ENCODE measurements at places on chromosomes 5 and 9.
A peak's percentile ranks its signal among the peaks of the same experiment; 100 is the strongest.

GRCh38 chr5:97838214-97838613 lies 655.2 kb upstream of the RIOK2 start:
- DNase-seq = no peak

- no peak for DNase-seq
Measured at GRCh38 chr5:180364306-180364856, 11.2 kb upstream of the GFPT2 start.

- DNase-seq = peak; percentile 2
Measured at GRCh38 chr5:181281077-181281983, 20.4 kb upstream of the TRIM52 start.

- no peak for DNase-seq
Measured at GRCh38 chr5:96279801-96280542, 153.1 kb downstream of the PCSK1 start.

DNA sequence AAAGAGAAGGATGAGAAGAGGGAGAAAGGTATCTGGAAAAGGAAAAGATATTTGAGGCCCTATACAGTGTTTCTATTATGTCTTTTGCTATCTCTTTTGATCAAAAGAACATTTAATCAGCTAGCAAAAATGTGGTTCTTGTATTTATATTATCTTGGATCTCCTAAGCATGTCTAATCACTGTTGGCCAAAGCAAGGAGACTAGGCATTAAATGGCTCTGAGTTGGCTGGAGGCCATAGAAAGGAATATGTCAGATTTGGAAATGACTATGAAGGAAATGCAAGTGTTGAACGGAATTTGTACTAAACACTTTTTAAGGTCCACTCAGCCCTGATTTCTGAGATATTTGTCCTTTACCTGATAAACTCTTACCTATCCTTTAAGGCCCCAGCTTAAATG lies 22.4 kb upstream of the THG1L start:
- no peak for DNase-seq

- DNase-seq = peak; percentile 33
Measured at GRCh38 chr5:112210430-112211005, 208.6 kb downstream of the EPB41L4A start.

DNA sequence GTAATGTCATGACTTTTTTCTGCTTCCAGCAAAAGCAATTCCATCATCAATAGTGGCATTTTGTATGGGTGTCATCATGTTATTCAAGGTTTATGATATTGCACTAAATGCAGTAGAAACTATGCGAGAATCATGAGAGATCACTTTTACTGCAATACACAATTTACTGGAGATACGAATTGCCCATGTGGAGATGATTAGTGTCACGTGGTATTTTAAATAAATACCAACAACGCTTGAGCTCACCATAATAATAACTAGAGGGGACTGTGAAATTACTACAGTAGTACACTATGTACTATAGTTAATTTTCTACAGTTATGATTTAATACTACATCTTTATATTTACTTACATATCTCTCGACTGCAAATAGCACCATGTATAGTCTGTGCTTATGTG lies 49.7 kb downstream of the FAM174A start:
- DNase-seq = no peak

DNA sequence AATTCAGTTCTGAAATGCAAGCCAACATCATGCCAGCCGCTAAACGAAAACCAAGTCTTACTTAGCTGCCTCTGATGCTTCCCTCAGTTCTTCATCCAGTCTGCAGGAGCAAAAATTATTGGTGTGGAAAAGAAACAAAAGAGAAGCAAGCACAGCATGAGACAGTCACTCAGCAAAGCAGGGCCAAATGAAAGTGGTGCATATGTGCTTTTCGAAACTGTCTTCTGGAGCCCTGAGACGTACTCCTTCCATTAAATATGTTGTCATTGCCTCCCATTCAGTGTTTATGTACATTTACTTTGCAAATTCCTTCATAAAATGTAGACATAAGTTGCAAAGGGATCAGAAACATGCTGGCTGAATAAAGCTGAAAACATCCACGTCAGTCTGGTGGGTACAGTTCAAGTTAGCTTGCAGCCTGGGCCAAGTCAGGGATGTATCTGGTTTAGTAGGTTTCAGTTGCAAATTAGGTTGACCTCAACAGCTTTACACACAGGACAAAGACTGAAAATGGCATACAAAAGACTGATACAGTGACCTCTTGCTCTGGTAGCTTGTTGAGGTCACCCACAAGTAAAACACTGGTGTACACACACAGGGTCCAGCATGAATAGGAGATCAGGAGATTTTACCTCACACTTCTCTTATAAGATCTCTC lies 139.7 kb upstream of the PCA3 start:
- DNase-seq = no peak

DNA sequence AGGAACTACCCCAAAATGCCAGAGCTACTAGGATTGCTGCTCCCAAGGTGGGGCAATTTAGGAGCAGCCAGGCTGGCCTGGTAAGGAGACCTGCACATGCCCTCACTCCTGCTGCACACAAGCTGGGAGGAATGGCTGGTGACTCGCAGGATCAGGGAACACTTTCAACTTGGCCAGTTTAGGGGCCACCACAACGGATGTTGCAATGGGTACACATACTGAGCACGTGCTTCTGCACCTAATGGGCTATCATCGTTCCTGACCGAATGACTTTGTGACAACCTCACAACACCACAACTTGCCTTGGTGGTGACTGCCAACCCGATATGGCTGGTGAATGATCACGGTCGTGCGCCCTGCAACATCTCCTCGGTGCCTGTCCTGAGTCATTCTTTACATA lies 172.0 kb downstream of the ROR2 start:
- no peak for DNase-seq

DNA sequence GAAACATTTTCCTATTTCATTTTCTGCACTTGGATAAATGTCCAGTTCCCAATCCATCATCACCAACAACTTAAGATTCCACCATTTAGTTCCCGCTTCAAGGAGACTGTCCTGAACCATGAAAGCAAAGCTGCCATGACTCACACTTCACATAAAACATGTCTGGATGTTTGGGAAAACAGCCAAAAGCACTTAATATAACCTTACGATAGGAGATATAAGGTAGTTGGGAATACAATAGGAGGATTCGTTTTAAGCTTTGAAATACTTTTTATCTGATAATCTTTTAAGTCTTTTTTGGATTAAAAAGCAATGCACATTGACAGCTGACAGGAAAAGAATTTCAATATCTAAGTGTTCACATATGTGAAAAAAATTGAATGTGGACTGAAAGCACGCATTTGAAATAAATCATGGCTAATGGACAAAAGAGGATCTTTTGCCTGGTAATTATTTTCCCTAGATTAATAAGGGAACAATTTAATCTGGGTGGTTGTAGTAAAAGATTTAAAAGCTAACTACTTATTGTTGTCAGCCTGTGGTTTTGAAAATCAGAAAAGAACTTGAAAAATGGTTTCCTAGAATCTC lies 17.3 kb upstream of the TGFBI start:
- DNase-seq = no peak

DNA sequence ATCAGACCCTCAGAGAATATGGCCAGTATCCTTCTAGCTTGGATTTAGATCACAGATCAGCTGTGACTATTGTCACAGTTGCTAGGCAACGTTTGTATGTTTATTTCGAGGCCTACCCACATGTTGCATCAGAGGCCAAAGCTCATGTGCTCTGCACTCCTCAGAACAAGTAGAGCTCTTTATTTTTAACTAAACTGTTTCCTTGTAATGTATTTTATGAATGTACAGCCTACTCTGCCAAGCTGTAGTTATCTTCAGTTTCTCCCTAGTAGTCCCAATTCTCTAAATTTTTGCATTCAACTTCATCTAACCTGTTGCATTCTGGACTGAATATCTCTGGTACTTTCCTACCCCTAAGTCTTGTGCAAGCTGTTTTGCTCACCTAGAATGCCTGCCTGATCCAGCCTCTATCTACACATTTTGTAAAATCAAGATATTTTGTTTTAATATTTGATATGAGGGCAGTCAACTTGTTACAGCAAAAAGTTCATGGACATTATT lies 52.8 kb downstream of the CAST start:
- DNase-seq = peak; percentile 52

- no peak for DNase-seq
Measured at GRCh38 chr5:126490167-126490940, 67.1 kb downstream of the GRAMD2B start.

DNA sequence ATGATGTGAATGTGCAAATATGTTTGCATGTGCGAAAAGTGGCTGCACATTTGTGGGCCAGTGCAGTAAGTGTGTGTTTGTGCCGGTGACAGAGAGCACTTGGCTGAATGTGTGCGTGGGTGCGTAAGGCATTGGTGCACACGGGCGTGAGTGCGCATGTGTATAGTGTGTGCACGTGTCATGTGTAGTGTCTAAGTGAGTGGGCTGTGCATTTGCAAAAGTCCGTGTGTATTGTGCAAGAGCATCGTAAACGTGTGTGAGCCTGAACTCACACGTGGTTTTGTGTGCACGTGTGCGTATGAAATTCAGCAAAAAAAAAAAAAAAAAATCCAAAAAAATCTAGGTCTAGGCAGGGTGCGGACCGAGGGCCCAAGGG lies 6.5 kb upstream of the EBF1 start:
- peak; percentile 77 for DNase-seq

- no peak for DNase-seq
Measured at GRCh38 chr9:113258282-113258681, 17.1 kb downstream of the CDC26 start.

- no peak for DNase-seq
Measured at GRCh38 chr5:124705577-124705976, 40.9 kb downstream of the ZNF608 start.

- no peak for DNase-seq
Measured at GRCh38 chr5:177339107-177339638, 12.3 kb downstream of the LMAN2 start.

DNA sequence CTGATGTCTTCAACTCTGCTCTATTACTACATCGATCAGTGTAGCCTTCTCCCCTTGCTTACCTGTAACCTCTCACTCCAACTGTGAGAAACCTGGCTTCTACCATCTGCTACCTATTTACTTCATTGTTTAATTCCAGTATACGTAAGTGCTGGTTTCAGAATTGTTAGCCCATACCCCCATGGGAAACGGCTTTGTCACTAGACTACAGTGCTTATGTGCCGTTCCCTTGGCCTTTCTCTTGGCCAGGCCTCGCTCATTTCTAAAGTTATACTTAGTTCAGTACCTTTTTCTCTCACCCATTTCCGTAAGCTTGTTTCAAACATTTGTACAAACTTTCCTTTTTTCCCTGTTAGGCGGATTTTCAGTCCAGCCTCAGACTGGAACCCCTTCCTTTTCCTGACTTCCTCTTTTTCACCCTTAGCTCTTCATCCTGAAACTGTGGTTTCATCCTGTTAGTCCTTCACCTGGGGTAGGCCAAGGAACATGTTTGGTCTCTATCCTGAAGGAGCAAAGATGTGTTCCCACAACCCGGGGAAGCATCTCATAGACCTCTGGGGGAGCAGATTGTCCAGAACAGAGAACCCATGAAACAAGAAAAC lies 21.7 kb downstream of the ALG2 start:
- no peak for DNase-seq

DNA sequence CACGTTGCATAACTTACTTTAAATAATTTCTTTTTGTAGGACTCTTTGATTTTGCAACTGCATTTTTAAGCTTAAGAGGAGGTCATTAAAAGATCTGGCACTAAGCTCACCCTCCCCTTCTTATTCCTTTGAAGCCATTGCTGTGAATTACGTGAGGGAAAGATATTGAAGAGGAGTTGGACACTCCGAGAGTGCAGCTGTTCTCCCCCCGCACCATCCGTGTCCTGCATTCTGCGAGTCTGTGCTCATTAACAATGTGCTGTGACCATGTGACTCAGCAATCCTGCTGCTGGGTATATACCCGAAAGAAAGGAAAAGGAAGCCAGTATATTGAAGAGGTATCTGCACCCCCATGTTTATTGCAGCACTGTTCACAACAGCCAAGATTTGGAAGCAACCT lies 40.0 kb downstream of the NXNL2 start:
- DNase-seq = no peak

GRCh38 chr5:16483361-16483760 lies 17.8 kb upstream of the ZNF622 start:
- no peak for DNase-seq

- no peak for DNase-seq
Measured at GRCh38 chr5:161546095-161546469, 443 bp downstream of the GABRB2 start.

DNA sequence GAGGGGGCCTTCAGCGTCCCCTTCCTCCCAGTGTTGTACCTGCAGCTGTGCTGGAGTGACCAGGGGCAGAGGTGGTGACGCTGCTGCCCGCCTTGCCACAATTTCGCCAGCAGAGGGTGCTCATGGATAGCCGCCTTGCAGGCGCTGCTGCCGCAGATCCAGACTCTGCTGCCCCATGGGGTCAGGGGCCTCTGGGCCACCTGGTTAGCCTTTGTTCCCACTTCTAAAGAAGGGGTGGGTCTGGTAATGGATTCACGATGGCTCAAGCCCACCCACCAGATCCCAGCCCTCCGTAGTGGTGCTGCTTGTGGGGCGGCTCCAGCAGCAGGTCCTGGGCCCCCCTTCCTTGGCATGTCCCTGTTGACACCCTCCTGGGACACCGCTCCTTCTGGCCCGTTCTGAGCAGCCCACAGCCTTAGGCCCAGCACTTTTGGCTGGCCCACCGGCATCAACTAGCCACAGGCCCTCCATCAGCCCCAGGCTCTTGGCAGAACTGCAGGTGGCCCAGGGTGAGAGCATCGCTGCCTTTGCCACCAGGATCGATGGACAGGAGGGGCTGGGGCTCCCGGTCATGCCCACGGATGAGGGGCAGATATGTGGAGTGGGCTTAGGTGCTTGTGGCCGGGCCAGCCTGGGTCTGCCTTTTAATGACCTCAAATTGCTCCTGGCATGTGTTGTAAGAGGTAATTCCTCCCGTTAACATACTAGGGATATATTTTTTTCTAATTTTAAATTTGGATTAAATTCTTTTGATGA lies 57.2 kb downstream of the COL5A1 start:
- DNase-seq = peak; percentile 64

DNA sequence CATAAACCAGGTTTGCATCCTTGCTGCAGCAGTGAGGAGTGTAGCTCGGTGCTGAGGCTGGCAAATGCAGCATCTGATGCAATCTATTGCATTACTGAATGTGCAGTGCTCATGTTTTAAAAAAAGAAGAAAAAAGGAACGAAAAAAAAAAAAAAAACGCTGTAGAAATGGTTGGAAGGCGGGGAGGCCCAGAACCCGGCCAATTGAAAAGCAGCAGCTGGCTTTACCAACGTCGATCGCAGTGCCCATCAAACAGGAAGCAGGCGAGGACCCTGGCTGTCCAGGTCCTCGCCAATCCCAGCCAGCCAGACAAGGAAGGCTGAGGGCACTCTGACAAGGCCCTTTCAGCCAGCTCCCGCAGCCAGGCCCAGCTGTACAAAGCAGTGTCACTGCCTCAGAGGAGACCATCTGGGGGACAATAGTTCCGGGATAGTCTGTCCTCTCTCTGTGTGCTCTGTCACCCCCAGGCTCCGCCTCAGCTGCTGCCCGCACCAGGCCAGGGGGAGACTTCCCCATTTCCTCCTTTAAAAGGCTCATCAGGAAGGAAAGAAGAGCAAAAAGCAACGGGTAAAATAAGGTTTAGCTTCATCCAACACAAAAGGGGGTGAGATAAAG lies 21.8 kb upstream of the CPEB4 start:
- no peak for DNase-seq

- no peak for DNase-seq
Measured at GRCh38 chr5:173967241-173967640, 21.7 kb upstream of the C5orf47 start.
